ENCODE measurements at places on chromosomes 13 and 19. TPM values are rescaled to one million over a fixed set of nuclear protein-coding genes. Genes with fewer than 3 reads are reported as not detected.

- no peak for DNase-seq
Measured at GRCh38 chr19:28815257-28815656, 397.7 kb downstream of the UQCRFS1 start.

GRCh38 chr19:38064661-38065425, 157.8 kb downstream of the SIPA1L3 start:
- no peak for DNase-seq

Gene ZNF560
- not detected for total RNA-seq

- no peak for DNase-seq
Measured at GRCh38 chr19:18425515-18426415, 6.6 kb downstream of the SSBP4 start.

Gene LILRA1
- not detected for total RNA-seq

DNA sequence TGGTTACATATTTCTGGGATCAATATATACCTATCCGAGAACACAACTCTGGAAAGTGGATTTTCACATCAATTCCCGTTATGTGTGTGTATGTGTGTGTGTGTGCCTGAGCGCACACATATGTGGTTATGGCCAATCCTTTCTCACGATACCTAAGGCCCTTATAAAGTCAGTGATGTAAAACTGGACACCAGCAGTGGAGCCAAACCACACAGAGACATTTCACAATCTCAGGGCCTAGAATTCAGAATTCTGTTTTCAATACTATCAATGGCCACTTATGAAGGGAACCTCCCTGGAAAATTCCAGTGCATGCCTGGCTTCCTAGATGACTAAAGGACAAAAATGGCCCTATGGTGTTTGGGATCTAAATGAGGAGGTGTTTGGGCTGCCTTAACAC, 187.3 kb upstream of the UBL3 start:
- no peak for DNase-seq

GRCh38 chr19:40461669-40462221, 3.8 kb downstream of the BLVRB start:
- no peak for DNase-seq

DNA sequence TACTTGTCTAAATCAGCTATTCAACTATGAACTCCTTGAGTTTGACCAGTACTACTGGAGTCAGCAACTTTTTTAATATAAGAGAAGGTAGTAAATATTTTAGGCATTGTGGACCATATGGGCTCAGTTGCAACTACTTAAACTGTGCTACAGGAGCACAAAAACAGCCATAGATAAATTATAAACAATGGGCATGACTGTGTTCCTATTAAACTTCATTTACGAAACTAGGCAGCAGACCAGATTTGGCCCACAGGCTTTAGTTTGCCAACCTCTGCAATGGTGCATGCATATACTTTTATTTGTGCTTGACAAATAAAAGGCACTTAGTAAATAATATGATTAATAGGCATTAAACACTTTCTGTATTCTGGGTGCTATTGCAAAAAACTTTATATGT, 7.6 kb downstream of the FNDC3A start:
- no peak for DNase-seq

DNA sequence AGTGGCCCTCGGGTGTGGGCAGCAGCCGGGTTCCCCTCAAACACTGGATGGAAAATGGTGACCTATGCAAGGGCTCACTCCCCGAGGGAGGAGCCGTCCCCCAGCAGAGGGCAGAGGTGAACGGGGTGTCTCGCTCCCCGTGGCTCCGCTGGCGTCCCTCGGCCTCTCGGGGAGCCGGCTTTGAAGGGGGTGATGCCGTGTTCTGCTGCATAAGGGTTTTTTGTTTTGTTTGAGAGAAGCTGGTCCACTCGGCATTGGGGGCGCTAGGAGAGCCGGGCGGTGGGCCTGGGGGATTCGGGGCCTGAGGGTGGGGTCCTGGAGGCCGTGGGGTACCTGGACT, 4.0 kb downstream of the EFNA2 start:
- DNase-seq = no peak

GRCh38 chr19:19257137-19257536, 16.0 kb downstream of the TM6SF2 start:
- no peak for DNase-seq

Gene NKPD1
- 0.07 TPM for total RNA-seq

DNA sequence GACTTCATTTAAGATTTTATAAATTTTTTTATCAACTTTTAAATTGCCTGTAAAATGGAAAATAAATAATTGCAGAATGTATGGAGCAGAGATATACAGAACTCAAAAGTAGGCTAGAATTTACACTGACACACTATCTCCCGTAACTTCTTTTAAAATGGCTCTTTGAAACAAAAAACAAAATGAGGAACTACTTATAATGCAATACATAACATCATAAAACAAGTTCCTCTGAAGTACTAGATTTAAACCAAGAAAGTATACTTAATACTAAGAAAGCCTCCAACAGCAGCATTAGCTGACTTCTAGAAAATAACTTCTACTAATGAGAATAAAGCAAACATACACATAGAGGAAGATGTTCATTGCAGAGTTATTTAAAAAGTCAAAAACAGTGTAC, 17.0 kb downstream of the RBM26 start:
- no peak for DNase-seq

DNA sequence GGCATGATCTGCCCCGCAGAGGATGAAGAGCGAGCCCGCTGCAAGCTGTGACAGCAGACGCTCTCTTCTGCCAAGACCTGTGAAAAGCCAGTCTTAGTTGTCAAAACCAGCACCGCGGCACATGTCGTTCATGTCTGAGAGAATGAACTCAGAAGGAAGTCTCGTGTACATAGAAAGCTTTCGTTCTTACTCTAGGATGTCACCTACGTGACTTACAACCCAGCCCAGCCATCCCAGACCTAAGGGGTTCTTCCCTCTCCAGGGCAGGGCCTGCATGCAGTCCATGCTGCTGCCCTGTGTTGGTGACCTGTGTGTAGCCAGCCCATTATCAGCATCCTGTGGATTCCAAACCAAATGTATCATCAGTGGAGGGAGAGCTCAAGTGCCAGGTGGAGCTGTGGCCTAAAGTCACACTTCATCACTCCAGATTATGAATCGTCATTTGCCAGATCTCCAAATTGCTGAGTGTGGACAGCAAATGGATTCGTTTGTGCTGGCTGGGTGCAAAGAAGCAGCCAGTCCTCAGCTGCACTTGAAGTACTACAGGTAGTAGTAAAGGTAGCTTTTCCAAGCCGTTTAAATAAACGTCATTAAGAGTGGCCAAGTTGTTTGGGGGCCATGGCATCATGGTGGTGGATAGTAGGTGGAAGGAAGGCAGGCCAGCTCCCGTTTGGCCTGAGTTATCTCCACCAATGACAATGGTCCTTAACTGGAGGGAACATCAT, 73.9 kb upstream of the GPR183 start:
- DNase-seq = no peak

- no peak for DNase-seq
Measured at GRCh38 chr19:51702103-51702824, 9.1 kb downstream of the SPACA6 start.

DNA sequence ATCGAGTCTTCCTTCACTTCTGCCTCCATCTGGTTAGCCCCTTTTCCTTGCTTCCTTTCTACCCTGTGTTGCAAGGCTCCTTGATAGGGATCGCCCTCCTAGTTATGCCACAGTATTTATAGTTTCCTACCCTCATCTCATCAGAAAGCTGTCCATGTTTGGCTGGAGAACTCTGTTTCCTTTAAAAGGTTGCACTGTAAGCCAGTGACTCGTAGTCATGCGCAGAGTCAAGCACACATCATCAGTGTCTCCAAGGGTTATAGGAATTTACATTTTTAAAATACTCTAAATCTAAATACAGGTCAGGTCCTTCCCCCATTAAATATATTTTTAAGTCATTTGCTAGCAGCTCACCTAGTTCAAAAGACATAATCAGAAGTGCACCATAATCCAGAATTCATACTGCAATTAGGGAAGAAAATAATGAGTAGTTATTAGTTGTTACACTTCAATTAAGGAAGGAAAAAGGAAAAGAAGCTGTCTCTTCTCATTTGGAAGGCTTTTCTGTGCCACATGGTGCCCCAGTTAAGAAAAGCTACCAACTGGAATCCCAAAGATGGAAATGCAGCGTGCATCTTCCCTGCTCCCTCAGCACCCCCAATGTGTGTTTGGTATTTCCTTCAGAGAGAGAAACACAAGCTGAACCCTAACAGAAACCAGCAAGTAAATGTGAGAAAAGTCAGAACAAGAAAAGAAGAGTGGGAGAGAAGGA, 81.0 kb downstream of the GPR12 start:
- no peak for DNase-seq

Gene SPC24
- 13.9 TPM for total RNA-seq

DNA sequence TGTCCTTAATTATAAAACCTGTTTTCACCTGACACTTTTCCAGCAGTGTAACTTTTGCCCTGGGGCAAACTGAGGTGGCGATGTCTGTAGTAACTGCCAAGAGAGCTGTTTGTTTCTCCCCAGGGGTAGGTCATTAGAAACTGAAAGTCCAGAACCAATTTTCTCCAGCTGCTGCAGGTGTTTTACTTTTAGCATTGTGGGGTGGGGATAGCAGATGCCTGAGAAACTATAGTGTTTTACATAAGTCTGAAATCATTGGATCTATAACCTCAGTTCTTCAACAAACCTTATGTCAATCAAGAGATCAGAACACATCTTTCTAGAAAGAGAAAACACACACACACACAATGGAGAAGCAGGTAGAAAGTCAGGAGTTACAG, 92.7 kb downstream of the LHFPL6 start:
- DNase-seq = no peak

Gene ZNF675
- total RNA-seq = 6.3 TPM

Gene KLF2
- total RNA-seq = 13.5 TPM

DNA sequence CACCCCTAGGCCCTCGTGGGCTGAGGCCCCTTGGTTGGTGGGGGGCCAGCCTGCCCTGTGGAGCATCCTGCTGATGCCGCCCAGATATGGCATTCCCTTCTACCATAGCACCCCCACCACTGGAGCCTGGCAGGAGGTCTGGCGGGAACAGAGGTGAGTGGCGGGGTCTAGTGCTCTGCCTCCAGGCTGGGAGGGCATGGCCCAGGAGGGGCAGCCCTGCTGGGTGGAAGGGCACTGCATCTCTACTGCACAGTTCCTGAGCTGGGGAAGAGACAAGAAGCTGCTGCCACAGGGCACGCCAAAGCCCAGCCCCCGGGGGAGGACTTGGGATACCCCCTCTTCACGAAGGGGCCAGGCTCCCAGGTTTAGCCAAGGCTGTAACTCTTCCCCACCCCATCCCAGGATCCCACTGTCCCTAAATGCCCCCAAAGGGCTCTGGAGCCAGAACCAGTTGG, 2.4 kb upstream of the KMT2B start:
- no peak for DNase-seq

Gene HSPB6
- 6.7 TPM for total RNA-seq

DNA sequence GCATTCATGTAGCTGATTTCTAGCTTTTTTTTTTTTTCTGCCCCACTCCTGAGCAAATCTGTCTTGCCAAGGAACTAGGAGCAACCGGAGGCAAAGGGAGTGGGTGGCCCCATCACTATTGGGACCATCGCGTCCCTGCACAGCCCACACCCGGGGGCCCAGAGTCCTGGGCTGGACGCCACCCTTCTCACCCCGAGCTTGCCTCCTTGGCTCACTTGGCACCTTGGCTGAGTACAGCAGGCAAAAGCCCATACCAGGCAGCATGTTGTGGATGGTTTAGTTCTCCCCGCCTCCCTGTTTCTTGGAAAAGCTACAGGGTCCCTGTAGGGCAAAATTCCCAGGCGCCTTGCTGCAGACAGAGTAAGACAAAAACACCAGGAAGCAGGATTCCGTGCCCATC, 13.7 kb downstream of the SMIM24 start:
- no peak for DNase-seq

- DNase-seq = no peak
Measured at GRCh38 chr19:20858861-20859260, 64.2 kb upstream of the ZNF85 start.

DNA sequence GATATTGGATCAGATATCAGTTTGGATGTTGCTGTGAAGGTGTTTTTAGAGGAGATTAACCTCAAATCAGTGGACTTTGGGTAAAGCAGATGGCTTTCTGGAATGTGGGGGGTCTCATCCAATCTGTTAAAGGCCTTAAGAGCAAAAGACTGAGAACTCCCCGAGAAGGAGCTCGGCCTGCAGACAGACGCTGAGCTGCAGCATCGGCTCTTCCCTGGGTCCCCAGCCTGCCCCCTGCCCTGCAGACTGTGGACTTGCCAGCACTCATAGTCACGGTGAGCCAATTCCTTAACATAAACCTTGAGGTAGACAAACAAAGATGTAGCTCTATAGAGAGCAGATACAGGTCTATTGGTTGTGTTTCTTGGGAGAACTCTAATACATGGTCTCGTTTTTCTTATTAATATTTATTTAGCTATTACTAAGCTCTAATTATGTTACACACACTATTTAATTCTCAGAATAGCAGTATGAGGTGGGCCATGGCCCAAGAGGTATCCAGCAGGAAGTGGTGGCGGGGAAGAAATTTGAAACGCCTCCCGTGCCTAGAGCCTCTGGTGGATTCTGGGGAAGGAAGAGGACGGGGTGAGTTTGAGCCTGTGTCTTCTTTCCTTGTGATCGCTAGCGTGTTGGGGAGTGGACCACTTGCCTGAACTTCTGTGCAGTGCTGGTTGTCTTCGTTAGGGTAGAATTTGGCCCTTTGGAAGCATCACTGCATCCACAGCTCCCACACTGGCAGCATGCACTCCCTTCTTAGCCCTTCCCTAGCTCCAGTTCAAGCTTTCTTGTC, 305.3 kb downstream of the TEX29 start:
- no peak for DNase-seq

DNA sequence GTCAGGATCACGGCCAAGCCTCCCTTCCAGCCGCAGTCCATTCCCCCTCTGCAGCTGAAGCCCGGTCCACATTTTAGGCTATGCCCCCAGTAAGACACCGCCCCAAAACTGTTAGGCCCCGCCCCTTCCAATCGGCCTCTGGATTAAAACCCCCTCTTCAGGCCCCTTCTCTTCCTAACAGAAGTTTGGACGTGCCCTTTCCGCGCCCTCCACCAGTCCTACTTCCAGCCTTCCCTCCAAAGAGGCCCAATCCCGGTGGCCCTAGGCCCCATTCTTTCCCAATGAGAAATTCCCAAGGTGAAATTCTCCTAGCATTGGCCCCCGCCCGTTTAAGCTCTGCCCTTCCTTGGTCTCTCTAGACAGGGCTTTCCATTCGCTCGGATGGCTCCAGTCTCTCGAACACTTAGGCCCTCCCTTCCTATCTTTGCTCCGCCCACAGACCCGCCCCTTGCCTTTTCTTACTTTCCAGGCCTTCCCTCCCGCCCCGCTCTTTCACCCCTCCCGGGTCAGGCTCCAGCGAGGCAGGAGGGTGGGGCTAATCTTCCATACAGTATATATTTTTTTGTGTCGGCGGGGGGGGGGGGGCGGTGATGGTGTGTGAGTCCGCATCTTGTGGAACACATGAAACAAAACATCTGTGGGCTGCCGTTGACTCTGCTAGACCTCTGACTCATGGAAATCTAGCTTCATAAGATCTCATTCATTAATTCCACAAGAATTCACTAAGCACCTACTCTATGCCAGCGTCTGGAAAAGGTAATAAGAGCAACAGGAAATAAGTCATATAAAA, 13.6 kb downstream of the LTBP4 start:
- no peak for DNase-seq

Measured in NCI-H460 (cell line).